ENCODE measurements at places on chromosomes 1 and 21.

GRCh38 chr21:32965129-32965680 is 60.5 kb upstream of the OLIG2 start:
- DNase-seq: no peak

DNA sequence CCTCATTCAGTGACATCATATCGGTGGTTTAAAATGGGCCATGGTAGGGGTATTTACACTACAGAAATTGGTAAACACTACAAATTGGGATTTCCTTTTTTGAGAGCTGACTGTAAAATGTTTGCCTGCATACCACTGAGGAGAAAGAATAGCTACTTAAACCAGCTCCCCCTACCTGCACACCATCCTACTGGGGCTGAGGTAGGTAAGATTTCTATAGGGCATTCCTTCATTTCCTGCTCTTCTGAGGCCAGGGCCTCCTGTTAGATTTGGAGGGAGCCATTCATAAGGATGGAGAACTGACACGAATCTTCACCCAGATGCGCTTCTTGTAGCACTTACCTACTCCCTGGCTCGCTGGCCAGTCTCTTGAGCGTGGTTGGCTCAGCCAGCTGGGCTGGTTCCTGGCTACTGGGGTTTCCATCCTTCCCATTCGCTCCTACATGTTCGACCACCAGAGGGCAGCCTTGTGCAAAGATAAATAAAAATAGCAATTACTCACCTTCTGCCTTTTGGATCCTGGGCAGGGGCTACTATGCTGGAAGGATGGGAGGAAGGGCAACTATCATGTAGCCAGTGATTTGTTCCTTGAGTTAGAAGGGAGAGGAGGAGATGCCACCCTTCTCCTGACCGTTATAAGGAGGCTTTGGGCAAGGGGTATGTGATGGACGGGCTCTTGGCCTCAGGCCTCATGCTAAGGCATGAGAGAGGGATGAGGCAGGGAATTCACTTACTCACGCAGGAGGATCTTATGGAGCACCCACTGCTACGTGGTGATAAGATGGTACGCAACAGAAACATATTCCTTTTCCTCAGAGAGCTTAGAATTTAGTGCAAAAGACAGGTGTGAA is 10.7 kb downstream of the OPTC start:
- peak; percentile 69 for DNase-seq

- DNase-seq: peak; percentile 88
Measured at GRCh38 chr1:205484985-205485967, 19.2 kb upstream of the CDK18 start.

GRCh38 chr1:226047495-226047894 is 15.0 kb upstream of the H3-3A start:
- DNase-seq: no peak

GRCh38 chr1:241844593-241844992 is 3.4 kb upstream of the EXO1 start:
- DNase-seq: no peak

DNA sequence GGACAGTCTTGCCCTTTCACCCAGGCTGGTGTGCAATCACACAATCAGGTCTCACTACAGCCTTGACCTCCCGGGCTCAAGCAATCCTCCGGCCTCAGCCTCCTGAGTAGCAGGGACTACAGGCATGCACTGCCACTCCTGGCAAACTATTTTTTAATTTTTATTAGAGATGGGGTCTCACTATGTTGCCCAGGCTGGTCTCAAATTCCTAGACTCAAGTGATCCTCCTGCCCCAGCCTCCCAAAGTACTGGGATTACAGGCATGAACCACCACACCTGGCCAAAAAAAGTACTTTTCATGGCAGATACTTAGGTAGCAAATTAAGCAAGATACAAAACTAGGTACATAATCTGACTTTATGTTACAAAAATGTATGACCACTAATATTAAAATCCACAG is 8.3 kb downstream of the EIF4G3 start:
- no peak for DNase-seq

- no peak for DNase-seq
Measured at GRCh38 chr21:45026066-45026745, 48.2 kb upstream of the ADARB1 start.

GRCh38 chr1:4121293-4121684 is 221.2 kb upstream of the C1orf174 start:
- DNase-seq: no peak

GRCh38 chr1:203291201-203292096 is 13.9 kb upstream of the BTG2 start:
- no peak for DNase-seq

DNA sequence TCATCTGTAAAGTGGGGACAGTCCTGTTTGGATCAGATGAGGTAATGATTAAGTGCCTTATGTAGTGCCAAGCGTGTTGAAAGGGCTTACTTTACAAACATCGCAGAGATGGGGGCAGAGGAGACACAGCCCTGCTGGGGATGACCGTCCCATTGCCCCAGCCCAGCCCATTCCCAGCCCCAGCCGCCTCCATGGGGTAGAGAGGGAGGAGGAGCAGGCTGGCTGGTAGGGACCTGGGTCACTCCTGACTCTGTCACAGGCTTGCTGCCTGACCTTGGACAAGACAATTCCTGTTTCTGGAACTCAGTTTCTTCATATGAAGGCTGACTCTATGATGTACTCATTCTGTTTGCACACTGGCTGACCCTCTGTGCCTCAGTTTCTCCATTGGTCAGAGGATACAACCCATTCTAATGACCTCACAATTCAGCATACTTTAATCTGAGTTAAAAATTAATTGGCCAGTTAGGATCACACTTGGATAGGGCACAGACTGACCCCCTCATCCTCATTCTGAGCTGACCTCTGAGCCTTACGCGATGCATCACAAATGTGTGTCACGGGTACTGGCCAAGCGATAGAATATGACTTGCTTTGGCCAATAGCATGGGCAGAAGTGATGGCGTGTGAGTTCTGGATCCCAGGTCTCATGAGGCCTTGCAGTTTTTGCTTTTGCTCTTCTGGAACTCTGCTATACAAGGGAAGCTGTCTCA is 91.1 kb downstream of the PTPRU start:
- no peak for DNase-seq

- no peak for DNase-seq
Measured at GRCh38 chr1:172887162-172887561, 163.6 kb downstream of the TNFSF18 start.

GRCh38 chr1:10386761-10387676 is 11.8 kb upstream of the PGD start:
- DNase-seq: no peak

DNA sequence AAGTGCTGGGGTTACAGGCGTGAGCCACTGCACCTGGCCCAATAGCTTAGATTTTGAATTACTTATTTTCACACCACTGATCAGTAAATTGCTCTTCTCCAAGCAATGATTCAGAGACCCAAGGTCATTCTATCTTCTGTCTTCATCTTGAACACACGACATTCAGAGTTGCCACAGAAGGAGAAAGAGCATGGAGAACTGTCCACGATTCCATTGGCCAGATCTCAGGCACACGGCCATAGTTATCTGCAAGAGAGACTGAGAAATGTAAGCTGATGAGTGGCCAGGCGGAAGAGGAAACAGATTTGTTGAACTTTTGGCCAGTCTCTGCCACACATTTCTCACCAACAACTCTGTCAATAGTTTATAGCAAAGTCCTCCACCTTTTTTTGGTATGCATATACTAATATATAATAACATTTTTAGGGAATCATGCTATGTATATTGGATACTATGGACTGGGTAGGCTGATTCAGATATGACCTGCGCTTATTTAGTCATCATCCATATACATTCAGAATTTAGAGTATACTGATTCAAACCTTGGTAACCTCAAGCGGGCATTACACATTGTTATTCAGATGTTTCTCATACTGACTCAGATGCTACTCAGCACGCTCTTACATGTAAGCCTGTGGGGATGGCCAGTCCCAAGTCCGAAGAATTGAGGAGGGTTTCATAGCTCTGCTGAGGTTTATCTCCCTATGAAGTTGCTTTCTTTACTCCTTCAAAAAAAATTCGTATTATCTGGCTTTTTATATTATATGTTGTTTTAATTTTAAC is 25.5 kb upstream of the CAP1 start:
- DNase-seq: no peak

DNA sequence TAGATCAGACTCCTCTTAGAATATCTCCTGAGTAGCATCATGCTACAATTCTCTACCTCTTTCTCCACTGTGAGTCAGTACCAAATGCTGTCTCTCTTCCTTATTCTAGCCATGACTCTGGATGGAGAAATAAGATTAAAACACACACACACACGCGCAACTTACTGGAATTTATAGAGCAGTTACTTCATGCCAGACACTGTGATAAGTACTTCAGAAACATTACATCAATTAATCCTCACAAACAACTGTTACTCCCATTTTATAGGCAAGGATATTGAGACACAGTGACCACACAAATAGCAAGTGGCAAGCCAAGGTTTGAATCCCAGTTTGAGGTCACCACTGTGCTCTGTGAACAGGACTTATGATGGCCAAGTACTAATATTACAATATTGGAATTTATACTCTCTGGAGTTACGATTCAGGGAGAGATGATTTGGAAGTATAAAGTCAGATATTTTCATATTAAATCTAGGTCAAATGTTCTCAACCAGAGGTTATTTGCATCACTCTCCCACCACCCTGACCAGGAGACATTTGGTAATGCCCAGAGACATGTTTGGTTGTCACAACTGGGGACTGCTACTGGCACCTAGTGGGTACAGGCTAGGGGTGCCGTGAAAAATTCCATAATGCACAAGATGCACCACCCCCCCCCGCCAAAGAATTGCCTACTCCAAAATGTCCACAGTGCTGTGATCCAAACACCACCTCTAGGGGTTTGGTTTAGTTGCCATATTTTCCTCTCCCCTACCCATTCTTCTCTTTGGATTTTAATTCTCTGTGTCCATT is 221.6 kb downstream of the LTN1 start:
- no peak for DNase-seq

- DNase-seq: no peak
Measured at GRCh38 chr1:64540265-64540791, 70.4 kb downstream of the CACHD1 start.

- no peak for DNase-seq
Measured at GRCh38 chr1:228982637-228983036, 247.4 kb downstream of the RHOU start.

DNA sequence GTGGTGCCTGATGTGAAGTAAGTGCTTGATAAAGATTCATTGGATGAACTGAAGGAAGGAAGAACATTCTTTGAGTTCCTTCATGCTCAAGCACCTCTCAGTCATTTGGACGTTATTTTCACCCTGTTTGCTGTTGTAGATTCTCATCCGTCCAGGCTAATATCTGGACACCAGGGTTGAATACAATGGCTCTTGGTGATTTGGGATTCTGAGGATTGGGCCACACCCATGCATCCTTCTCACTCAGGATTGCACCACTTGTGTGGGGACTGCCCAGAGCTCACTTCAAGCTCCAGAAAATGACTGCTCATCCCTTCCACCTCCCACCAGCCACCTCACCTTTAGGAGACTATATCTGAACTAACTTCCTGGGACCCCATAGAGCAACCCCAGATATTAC is 117.1 kb upstream of the IPO9 start:
- DNase-seq: no peak

DNA sequence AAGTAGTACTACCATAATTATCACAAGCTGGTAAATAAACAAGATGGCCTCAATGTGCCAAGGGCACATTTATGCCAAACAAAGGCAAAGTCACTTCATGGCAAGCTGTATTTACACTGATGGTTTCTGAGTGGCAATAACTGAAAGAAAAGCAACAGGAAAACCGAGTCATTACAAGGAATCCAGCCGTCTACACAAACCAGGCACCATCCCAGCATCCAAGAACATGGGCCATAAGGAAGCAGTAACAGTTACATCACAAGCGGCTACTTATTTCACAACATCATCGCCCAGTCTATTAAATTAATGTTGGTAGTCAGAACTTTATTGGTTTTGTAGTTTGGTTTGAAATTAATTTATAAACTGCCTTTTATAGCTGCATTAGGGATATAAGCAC is 214.2 kb downstream of the RERE start:
- no peak for DNase-seq

GRCh38 chr1:38013227-38013622 is 691 bp downstream of the UTP11 start:
- no peak for DNase-seq

DNA sequence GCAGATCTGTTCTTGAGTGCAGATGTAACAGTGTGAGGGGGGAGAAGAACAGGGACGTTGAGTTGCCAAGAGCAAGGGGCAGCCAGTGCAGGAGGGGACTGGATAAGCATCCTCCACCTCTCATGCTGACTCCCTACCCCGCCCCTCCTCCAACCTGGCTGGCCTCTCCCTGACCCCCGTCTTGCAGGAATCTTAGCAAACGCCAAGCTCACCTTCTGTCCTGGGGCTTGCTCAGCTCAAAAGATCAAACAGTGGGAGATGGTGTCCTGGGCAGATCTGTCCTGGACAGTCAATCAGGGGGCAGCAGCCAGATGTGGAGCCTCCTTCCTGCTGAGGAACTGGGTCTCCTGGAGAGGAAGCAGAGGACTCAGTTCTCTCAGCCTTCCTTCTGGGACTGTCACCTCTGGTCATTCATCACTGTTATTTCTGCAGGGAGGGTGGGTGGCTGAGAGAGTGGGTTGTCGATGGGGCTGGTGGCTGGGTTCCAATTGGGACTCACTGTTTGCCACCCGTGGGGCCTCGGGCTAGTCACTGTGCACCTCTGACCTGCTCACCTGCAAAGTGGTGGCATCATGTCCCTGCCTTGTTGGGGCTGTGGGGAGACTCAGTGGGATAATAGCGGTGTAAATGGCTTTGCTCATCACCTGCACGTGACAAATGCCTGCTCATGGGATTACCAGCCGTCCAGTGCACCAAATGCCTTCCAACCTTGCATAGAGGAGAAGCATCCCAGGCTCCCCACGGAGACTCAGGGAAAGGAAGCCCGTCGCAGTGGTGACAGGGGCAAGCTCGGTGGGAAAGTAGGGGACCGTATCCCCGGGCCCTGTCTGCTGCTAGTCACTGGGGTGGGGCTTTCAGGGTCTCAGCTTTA is 154.4 kb downstream of the PTPRU start:
- no peak for DNase-seq

- DNase-seq: peak; percentile 64
Measured at GRCh38 chr21:35390013-35390776, 341.1 kb upstream of the RUNX1 start.

- DNase-seq: no peak
Measured at GRCh38 chr1:56017336-56017735, 562.0 kb downstream of the PLPP3 start.

DNA sequence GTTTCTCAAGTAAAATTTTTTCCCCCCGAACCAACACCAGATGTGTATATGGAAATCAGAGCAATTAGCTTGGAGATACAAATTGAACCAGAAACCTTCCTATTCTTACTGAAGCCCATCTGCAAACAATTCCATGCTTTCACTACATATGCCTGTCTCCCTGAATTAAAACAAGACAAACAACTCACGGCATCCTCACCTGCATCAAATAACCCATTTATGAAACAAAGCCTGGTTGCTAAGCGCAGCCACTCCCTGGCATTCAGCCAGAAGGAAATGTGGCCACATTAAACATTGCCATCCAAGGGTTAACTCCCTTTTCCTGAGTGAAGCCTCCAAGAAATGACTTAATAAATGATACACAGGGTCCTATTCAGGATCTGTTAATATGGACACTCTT is 55.3 kb downstream of the APP start:
- DNase-seq: peak; percentile 44

- no peak for DNase-seq
Measured at GRCh38 chr1:23097316-23097715, 71.3 kb downstream of the LUZP1 start.

- no peak for DNase-seq
Measured at GRCh38 chr1:97007840-97008604, 286.4 kb downstream of the PTBP2 start.

- DNase-seq: no peak
Measured at GRCh38 chr1:198598796-198599321, 40.0 kb upstream of the PTPRC start.

- DNase-seq: no peak
Measured at GRCh38 chr1:18922319-18922726, 20.0 kb upstream of the ALDH4A1 start.

- DNase-seq: no peak
Measured at GRCh38 chr21:46062471-46063211, 35.3 kb upstream of the COL6A2 start.
